ENCODE measurements at places on chromosomes 13 and 19.
A peak's percentile ranks its signal among the peaks of the same experiment; 100 is the strongest.

GRCh38 chr19:34075661-34076091, 96.6 kb upstream of the LSM14A start:
- DNase-seq, result no peak

DNA sequence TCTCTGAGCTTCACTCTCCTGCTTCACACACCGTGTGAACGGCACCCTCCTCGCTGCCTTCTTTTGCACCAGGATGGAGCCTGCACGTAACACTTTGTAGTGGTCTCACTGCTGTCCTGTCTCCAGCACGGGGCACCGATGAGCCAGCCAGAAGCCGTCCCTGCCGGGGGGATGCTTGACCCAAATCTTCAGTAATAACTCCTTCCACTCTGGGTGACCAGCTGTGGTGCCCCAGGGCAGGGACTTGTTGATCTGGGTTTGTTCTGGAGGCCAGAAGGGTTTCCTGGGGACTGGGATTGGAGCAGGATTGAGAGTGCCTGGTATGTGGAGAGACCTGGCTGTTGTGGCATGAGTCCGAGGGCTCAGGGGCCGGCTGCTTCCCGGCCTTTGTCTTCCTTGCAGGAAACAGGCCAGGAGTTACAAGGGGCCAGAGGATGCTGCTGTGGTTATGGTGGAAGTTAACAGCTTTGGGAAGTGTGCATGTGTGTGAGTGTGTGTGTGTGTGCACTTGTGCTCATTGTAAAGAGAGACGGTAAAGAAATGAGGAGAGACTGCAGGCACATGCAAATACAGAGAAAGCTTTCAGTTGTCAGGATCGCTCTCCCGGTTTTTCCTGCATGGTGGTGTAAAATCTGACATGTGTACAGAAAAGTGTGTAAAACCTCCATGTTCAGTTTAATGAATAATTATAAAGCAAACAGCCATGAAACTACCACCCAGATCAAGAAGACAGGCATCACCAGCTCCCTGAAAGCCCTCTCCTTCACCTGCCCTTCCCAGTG, 18.9 kb downstream of the PAK4 start:
- no peak for DNase-seq

- DNase-seq, result no peak
Measured at GRCh38 chr19:4980067-4980466, 11.2 kb downstream of the KDM4B start.

DNA sequence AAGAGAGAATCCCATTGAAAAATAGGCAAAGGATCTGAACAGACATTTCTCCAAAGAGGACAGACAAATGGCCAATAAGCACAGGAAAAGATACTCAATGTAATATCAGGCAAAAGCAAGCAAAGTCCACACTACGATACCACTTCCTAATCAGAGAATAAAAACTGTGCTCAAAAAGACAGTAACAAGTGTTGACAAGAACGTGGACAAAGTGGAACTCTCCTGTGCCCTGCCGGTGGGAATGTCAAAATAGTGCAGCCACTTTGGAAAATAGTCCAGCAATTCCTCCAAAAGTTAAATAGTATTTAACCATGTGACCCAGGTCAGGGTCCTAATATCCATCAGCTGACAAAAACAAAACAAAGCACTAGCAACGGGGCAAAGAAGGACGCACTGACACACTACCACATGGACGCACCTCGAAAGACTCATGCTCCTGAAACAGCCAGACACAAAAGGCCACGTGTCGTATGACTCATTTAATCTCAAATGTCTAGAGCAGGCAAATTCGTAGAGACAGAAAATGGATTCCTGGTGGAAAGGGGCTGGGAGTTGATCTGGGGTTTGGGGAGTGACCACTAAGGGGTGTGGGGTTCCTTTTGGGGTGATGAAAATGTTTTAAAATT, 5.2 kb downstream of the MIER2 start:
- DNase-seq, result no peak

- no peak for DNase-seq
Measured at GRCh38 chr13:47650209-47650608, 350.9 kb downstream of the SUCLA2 start.

GRCh38 chr13:49234741-49235140, 13.0 kb upstream of the CDADC1 start:
- DNase-seq, result no peak

GRCh38 chr19:30170081-30170480, 202.1 kb upstream of the ZNF536 start:
- no peak for DNase-seq

GRCh38 chr13:31067416-31068118, 94.1 kb downstream of the HSPH1 start:
- no peak for DNase-seq

- peak; percentile 81 for DNase-seq
Measured at GRCh38 chr19:20237773-20238623, 71.0 kb downstream of the ZNF486 start.

Data from stimulated activated effector memory CD8-positive, alpha-beta T cell treated with anti-CD3 and anti-CD28 coated beads, Interleukin-12 subunit alpha, Interleukin-12 subunit beta, amount 100 ng/mL, for 72 hours (primary cell).